ENCODE measurements at places on chromosomes 2 and 18. TPM values are rescaled to one million over a fixed set of nuclear protein-coding genes. Genes with fewer than 3 reads are reported as not detected.

The ZNF2 gene
- polyA plus RNA-seq, result 2.9 TPM

The DCC gene
- not detected for polyA plus RNA-seq

- H3K27ac ChIP-seq, result no peak overlapping the region
- peaks cover 25% of the 10 kb centered on the region for H3K4me1 ChIP-seq
- no peaks in the 10 kb centered on the region for H3K27me3 ChIP-seq
- H3K36me3 ChIP-seq, result peaks cover 36% of the 10 kb centered on the region
- H3K4me3 ChIP-seq, result no peak overlapping the region
Observed at GRCh38 chr2:86541334-86541733, 21.9 kb downstream of the CHMP3 start.

DNA sequence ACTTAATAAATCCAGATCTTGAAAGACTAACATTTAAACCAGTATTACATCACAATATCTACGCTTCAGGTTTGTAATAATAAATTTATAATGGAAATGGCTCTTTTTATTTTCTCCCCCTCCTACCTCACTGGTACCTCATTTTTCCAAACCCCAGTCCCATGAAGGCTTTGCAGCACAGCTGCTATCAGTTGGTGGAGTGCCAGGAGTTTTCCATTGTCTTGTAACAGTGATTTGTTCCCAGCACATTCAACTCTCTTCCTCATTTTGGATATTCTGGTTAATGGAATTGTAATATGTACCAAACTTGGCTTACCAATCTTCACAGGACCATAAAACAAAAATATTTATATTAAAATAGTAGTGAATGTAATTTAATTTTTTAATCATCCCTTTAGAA is 91.2 kb downstream of the VRK2 start:
- H3K36me3 ChIP-seq, result peaks cover 23% of the 10 kb centered on the region
- H3K27me3 ChIP-seq, result no peaks in the 10 kb centered on the region
- no peak overlapping the region for H3K27ac ChIP-seq
- no peak for DNase-seq

- H3K4me1 ChIP-seq, result peaks cover 18% of the 10 kb centered on the region
- DNase-seq, result no peak
- no peaks in the 10 kb centered on the region for H3K27me3 ChIP-seq
Observed at GRCh38 chr18:74635224-74635975, 37.7 kb downstream of the ZNF407 start.

The ASXL3 gene
- polyA plus RNA-seq, result not detected

DNA sequence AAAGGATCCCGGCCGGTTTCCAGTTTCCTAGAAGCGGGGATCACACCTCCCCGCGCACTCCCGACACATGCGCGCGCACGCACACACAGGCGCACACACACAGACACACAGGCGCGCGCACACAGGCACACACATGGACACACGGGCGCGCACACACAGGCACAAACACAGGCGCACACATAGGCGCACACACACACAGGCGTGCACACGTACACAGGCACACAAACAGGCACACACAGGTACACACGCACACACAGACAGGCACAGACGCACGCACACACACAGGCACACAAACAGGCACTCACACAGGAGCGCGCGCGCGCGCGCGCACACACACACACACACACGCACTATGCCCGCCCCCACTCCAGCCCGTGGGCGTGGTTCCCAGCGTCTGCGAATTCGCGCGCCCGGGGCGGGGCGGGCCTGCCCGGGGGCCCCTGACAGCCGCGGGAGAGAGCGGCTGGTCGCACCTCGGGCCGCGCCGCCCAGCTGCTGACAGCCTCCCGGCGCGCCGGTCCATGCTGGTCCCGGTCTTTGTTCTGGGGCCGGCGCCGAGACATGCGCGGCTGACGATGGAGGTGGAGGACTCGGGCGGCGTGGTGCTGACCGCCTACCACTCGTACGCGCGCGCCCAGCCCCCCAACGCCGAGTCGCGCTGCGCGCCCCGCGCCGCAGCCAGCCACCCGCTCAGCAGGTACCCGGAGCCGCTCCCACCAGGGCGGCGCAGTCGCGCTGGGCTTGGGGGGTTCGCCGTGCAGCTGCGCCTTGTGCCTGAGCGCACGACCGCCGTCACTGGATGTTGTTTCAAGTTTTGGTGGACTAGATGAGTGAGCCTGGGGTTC is at the start of gene ARHGAP28:
Gene ARHGAP28, plus strand, starts transcription at position 470 of the 845 bp plus-strand sequence. Its CDS starts 106 bp downstream, at position 576.
- DNase-seq, result no peak
- H3K4me1 ChIP-seq, result peaks cover 3% of the 10 kb centered on the region
- no peak within 1 kb of the TSS for H3K27ac ChIP-seq
- H3K36me3 ChIP-seq, result no peaks in the 10 kb centered on the region
- peak within 1 kb of the TSS; percentile 74 for H3K4me3 ChIP-seq

The SCN7A gene
- polyA plus RNA-seq, result not detected

The SCRN3 gene
- polyA plus RNA-seq, result 18.4 TPM

- no peaks in the 10 kb centered on the region for H3K36me3 ChIP-seq
- H3K4me1 ChIP-seq, result no peaks in the 10 kb centered on the region
- H3K27me3 ChIP-seq, result peaks cover 56% of the 10 kb centered on the region
- DNase-seq, result no peak
Observed at GRCh38 chr2:219344751-219345430, 12.3 kb upstream of the RESP18 start.

DNA sequence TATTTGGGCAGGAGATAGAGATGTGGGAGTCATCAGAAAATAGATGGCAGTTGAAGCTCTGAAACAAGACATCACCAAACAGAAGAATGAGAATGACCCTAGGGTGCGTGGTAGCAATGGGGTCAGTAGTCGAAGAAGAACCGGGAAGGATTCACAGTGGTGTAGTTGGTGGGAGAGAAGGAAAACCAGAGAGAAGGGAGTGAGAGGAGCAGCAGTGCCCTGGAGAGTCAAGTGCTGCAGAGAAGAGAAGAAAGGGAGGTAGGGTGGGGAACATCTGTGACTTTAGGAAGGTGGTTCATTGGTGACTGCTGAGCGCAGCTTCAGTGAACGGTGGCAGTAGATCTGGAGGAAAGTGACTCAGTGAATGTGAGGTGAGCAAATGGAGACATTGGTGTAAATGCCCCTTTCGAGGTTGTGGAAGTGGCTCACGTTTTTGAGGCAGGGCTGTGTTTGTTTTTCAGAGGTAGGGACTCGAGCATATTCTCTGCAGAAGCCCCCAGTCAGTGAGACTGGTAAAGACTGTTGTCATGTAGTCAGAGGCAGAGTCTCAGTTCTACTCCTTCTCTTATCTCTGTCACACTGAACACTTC is 36.4 kb downstream of the CDC42EP3 start:
- H3K4me3 ChIP-seq, result peak overlapping the region; percentile 51
- no peaks in the 10 kb centered on the region for H3K27me3 ChIP-seq
- no peak for DNase-seq
- peaks cover 38% of the 10 kb centered on the region for H3K4me1 ChIP-seq

The EML6 gene
- 0.40 TPM for polyA plus RNA-seq

- no peak for DNase-seq
- no peaks in the 10 kb centered on the region for H3K27me3 ChIP-seq
- peaks cover 5% of the 10 kb centered on the region for H3K36me3 ChIP-seq
Observed at GRCh38 chr2:28348149-28348567, 44.5 kb upstream of the FOSL2 start.

The WDR7 gene
- 23.9 TPM for polyA plus RNA-seq

- no peaks in the 10 kb centered on the region for H3K36me3 ChIP-seq
- no peaks in the 10 kb centered on the region for H3K4me1 ChIP-seq
Observed at GRCh38 chr2:16129716-16130540, 189.6 kb downstream of the MYCN start.

GRCh38 chr2:118748245-118748885 is 99.1 kb downstream of the EN1 start:
- no peak for DNase-seq
- no peak overlapping the region for H3K4me3 ChIP-seq
- no peaks in the 10 kb centered on the region for H3K4me1 ChIP-seq
- H3K36me3 ChIP-seq, result peaks cover 7% of the 10 kb centered on the region
- H3K27ac ChIP-seq, result no peak overlapping the region
- H3K27me3 ChIP-seq, result peaks cover 23% of the 10 kb centered on the region

The SATB2 gene
- not detected for polyA plus RNA-seq

DNA sequence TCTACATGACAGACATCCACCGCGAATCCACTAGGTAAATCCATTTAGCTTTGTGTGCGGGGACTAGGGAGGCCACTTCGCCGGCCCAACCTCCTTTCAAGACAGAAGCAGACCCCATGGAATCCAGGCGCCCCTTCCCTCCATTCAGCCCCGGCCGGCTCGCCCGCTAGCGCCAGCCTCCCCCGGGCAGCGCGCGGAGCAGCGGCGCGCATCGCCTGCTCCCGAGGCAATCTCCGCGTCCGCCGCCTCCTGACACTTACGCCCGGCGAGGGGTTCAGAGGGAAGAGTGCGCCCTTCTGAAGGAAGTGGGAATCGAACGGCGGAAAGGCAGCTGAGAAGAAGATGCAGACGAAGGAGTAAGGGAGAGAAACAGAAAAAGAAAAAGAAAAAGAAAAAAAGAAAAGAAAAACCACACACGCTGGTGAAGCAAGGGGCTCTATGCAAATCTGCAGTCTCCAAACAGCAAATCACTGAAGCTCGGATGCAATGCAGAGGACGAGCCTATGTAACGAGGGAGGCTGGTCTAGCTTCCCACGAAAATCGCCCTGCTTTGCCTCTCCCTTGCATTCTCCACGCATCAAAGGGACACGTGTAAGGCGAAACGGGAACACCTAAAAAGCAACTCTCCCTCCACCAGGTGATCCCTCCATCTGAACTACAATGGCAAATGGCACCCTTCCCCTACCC is 684.4 kb downstream of the NRXN1 start:
- H3K4me3 ChIP-seq, result no peak overlapping the region
- H3K27me3 ChIP-seq, result peaks cover 56% of the 10 kb centered on the region
- no peak overlapping the region for H3K27ac ChIP-seq
- no peak for DNase-seq
- no peaks in the 10 kb centered on the region for H3K36me3 ChIP-seq

DNA sequence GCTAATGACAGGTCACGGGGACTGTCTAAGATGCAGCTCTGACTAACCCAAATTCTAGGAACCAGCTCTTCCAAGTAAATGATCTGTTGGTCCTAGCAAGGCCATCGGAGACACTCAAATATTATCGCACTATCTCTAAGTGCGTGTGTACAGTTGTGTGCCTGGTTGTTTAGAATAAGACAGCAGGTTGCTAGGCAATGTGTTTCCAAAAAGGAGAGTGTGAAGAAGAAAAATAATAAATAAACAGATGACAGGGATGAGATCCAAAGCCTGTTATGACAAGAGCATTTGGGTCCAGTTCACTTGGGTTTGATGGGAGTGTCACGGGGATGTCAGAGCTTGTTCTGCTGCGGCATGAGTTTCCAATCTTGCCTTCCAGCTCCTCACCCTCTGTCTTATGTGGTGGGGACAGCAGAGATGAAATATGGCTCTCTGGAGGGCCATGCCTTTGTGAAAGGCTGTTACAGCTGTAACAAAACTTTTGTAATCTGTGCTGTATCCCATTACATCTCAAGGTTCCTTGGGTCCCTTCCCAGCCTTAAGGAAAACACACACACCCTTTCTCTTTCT is 127.5 kb upstream of the TNP1 start:
- H3K36me3 ChIP-seq, result no peaks in the 10 kb centered on the region
- H3K27ac ChIP-seq, result no peak overlapping the region
- no peaks in the 10 kb centered on the region for H3K4me1 ChIP-seq
- DNase-seq, result no peak

GRCh38 chr2:18483896-18484295 is 76.6 kb downstream of the RDH14 start:
- H3K36me3 ChIP-seq, result no peaks in the 10 kb centered on the region
- no peak for DNase-seq
- no peaks in the 10 kb centered on the region for H3K4me1 ChIP-seq
- H3K27me3 ChIP-seq, result peaks cover 13% of the 10 kb centered on the region
- H3K27ac ChIP-seq, result no peak overlapping the region
- H3K4me3 ChIP-seq, result no peak overlapping the region

The SLC35F6 gene
- polyA plus RNA-seq, result 5.7 TPM

DNA sequence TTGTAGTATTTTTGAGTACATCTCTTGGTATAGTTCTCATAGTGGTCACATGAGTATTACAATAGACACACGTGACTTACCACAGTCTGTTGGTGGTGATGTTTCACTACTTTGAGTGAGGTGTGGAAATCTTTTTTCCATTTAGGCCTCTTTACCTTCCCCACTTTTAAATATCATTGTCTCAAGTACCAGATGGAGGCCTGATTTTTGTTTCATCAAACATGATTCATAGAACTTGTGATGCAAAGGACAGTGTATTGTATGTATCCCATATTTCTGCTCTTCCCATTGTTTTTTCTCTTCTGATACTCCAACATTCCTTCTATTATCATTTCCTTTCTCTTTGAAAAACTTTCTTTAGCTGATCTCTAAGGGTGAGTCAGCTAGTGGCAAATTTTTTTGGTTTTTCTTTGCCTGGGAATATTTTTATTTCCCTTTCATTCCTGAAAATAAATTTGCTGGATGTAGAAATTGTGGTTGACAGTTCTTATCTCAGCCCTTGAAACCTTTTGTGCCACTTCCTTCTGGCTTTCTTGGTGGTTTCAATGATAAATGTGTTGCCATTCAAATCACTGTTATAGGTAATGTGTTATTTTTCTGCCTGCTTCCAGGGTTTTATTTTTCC is 32.8 kb downstream of the RFX8 start:
- no peak overlapping the region for H3K4me3 ChIP-seq
- H3K27ac ChIP-seq, result no peak overlapping the region
- no peak for DNase-seq
- H3K4me1 ChIP-seq, result peaks cover 5% of the 10 kb centered on the region
- peaks cover 4% of the 10 kb centered on the region for H3K27me3 ChIP-seq
- H3K36me3 ChIP-seq, result peaks cover 7% of the 10 kb centered on the region

The SERPINB4 gene
- polyA plus RNA-seq, result not detected

The APCDD1 gene
- 2.8 TPM for polyA plus RNA-seq

The GRHL1 gene
- polyA plus RNA-seq, result 0.89 TPM

DNA sequence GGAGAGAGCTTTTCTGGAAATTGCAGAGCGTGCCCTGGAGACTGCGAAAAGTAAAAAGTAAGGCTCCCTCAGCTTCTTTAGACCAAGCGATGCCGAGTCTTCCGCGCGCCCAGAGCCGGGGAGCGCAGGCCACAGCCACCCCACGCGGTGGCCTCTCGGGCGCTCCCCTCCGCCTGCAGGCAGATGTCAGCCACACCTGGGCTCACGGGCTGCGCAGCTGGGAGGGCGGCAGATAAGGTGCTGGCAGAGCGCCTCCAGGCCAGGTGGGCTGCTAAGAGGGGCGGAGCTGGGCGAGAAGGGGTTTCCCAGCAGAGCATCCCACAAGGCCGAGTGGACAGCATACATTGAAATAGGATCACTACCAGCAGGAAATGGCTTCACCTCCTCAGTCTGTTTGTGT is 81.7 kb downstream of the ARHGEF4 start:
- no peak overlapping the region for H3K4me3 ChIP-seq
- DNase-seq, result no peak
- no peaks in the 10 kb centered on the region for H3K36me3 ChIP-seq
- no peaks in the 10 kb centered on the region for H3K4me1 ChIP-seq
- no peak overlapping the region for H3K27ac ChIP-seq

- no peaks in the 10 kb centered on the region for H3K4me1 ChIP-seq
- H3K27ac ChIP-seq, result no peak overlapping the region
- H3K36me3 ChIP-seq, result no peaks in the 10 kb centered on the region
- no peaks in the 10 kb centered on the region for H3K27me3 ChIP-seq
- H3K4me3 ChIP-seq, result no peak overlapping the region
Observed at GRCh38 chr18:68937029-68937599, 139.2 kb downstream of the CCDC102B start.

The HRH4 gene
- polyA plus RNA-seq, result not detected

GRCh38 chr2:45570671-45571334 is 40.3 kb downstream of the SRBD1 start:
- no peak overlapping the region for H3K4me3 ChIP-seq
- peaks cover 18% of the 10 kb centered on the region for H3K36me3 ChIP-seq
- peaks cover 6% of the 10 kb centered on the region for H3K4me1 ChIP-seq

The GKN2 gene
- not detected for polyA plus RNA-seq

GRCh38 chr18:2654169-2654927 is 1.2 kb upstream of the SMCHD1 start:
- H3K36me3 ChIP-seq, result no peaks in the 10 kb centered on the region
- no peaks in the 10 kb centered on the region for H3K27me3 ChIP-seq
- H3K27ac ChIP-seq, result peak overlapping the region; percentile 98
- peak overlapping the region; percentile 94 for H3K4me3 ChIP-seq
- DNase-seq, result no peak

All from naive B cell (primary cell).